DND-41 (cell line): ENCODE measurements at places on chromosomes 1 and 21.
A peak's percentile ranks its signal among the peaks of the same experiment; 100 is the strongest.

DNA sequence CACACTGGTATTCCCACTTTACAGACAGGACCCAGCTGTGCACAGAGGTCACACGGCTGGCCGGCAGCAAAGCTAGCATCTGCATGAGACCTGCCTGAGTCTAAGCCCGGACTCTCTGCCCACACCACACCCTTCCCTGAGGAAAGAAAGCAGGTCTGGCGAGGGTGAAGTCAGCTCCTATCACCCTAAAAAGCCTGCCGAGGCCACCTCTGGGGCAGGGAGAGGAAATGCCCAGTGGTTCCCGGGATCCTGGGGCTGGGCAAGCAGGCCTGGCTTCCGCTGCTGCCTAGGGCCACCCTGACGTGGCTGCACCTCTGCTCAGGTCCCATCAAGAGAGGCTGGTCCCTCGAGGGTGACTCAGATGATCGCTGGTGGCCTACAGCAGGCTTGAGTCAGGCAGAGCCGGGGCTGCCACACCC, 42.2 kb downstream of the RAP1GAP start:
- no peaks in the 10 kb centered on the region for H3K36me3 ChIP-seq
- no peak overlapping the region for H3K27ac ChIP-seq
- no peak overlapping the region for H3K4me3 ChIP-seq
- no peak for DNase-seq

GRCh38 chr1:206786212-206786886, 14.1 kb upstream of the IL10 start:
- H3K27me3 ChIP-seq: no peaks in the 10 kb centered on the region
- H3K4me3 ChIP-seq: no peak overlapping the region
- no peaks in the 10 kb centered on the region for H3K36me3 ChIP-seq
- H3K27ac ChIP-seq: no peak overlapping the region
- peaks cover 40% of the 10 kb centered on the region for H3K4me1 ChIP-seq

DNA sequence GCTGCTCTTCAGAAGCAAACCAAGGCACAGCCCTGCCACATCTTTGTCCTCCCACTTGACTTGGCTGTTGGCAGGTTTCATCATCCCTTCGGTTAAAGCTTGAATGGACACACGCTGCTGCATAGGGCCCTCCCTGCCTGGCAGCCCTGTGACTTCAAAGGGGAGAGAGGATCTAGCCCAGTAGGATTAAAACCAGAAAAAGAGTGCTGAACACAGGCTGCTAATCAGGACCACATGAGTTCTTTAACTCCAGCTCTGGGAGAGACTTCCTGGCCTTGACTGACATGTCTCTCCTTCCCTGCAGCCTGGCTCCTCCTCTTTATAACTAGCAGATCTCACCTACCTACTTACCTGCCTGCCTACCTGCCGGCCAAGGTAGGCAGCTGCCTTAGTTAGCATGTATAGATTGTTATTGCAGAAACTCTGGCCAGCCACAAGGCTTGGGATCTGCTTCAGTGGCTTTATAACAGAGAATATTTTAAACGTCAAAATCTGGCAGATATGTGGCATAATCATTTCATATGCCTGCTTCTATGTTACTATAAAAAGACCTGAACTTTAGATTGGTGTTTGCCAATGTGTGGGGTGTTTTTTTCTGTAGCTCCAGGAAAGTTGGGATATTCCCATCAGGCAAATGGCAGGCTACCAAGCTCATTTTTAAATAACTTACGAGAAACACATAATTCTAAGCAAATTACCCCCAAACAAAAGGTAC, 49.4 kb downstream of the ERG start:
- no peak for DNase-seq
- H3K27me3 ChIP-seq: peaks cover 19% of the 10 kb centered on the region
- no peak overlapping the region for H3K4me3 ChIP-seq
- no peaks in the 10 kb centered on the region for H3K36me3 ChIP-seq

GRCh38 chr1:1539310-1540089, 924 bp downstream of the TMEM240 start:
- no peak overlapping the region for H3K27ac ChIP-seq
- no peaks in the 10 kb centered on the region for H3K4me1 ChIP-seq
- peaks cover 59% of the 10 kb centered on the region for H3K36me3 ChIP-seq
- H3K4me3 ChIP-seq: no peak overlapping the region

DNA sequence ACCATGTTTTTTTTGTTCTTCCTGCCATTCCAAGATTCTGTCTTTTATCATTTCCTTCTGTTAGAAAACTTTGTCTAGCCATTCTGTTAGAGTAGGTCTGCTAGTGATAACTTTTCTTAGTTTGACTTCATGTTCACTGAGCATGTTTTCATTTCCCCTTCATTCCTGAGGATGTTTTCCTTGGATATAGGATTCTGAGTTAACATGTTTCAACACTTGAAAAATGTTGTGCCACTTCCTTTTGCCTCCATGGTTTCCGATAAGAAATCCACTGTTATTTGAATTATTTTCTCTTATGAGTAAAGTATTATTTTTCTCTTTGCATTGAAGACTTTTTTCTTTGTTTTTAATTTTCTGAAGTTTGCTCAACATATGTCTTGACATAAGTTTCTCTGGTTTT, 66.7 kb downstream of the ATP1A1 start:
- H3K27me3 ChIP-seq: peaks cover 10% of the 10 kb centered on the region
- H3K4me3 ChIP-seq: no peak overlapping the region

GRCh38 chr1:8109216-8109615, 83.1 kb upstream of the ERRFI1 start:
- peaks cover 3% of the 10 kb centered on the region for H3K27me3 ChIP-seq
- H3K4me1 ChIP-seq: no peaks in the 10 kb centered on the region
- DNase-seq: no peak
- no peaks in the 10 kb centered on the region for H3K36me3 ChIP-seq

DNA sequence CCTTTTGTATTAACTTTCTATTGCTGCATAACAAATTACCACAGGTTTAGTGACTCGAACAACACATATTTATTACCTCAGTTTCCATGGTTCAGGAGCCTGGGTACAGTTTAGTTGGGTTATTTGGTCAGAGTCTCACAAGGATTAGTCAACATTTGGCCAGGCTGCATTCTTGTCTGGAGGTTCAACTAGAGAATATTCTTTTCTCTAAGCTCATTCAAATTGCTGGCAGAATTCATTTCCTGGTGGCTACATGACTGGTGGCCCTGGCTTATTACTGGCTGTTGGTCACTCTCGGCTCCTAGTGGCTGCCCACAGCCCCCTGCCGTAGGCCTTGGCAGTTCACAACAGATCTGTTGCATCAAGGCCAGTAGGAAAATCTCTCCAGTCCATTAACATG, 81.1 kb upstream of the ADAR start:
- H3K27ac ChIP-seq: no peak overlapping the region
- H3K27me3 ChIP-seq: peaks cover under 1% of the 10 kb centered on the region
- no peak for DNase-seq
- H3K4me1 ChIP-seq: no peaks in the 10 kb centered on the region
- no peaks in the 10 kb centered on the region for H3K36me3 ChIP-seq
- H3K4me3 ChIP-seq: no peak overlapping the region

GRCh38 chr1:36133484-36133883, 8.5 kb upstream of the COL8A2 start:
- H3K27me3 ChIP-seq: no peaks in the 10 kb centered on the region

GRCh38 chr1:1917304-1917976, 1.6 kb downstream of the TMEM52 start:
- no peaks in the 10 kb centered on the region for H3K36me3 ChIP-seq
- no peak overlapping the region for H3K4me3 ChIP-seq
- no peak for DNase-seq
- no peaks in the 10 kb centered on the region for H3K27me3 ChIP-seq

GRCh38 chr1:20187103-20187812, 940 bp upstream of the PLA2G2C start:
- H3K27me3 ChIP-seq: peaks cover 2% of the 10 kb centered on the region
- peak; percentile 59 for DNase-seq
- H3K27ac ChIP-seq: peak overlapping the region; percentile 74
- no peak overlapping the region for H3K4me3 ChIP-seq
- H3K4me1 ChIP-seq: peaks cover 46% of the 10 kb centered on the region
- H3K36me3 ChIP-seq: no peaks in the 10 kb centered on the region

DNA sequence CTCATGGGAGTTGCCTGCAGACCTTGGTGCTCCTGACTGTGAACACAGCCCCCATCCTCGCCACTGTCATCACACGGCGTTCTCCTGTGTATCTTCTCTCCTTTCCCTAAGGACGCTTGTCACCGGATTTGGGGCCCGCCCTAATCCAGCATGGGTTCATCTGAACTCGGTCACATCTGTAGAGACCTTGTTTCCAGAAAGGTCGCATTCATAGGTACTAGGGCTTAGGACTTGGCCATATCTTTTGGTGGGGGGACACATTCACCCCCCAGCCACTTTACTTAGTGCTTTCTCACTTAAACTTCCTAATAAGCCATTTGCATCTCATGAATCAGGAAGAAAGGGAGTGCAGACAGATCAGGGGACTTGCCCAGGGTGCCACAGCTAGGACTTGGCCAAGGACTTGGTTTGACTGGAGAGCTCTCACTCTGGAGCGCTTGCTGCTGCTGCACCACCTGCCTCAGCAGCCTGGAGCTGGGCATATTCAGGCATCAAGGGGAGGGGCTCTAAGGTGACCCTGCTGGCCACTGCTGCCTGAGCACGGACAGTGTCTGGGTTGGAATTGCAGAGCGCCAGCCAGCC, 9.7 kb downstream of the NPPA start:
- H3K36me3 ChIP-seq: peaks cover 98% of the 10 kb centered on the region
- H3K27ac ChIP-seq: no peak overlapping the region
- no peak for DNase-seq
- H3K4me3 ChIP-seq: no peak overlapping the region
- no peaks in the 10 kb centered on the region for H3K4me1 ChIP-seq

DNA sequence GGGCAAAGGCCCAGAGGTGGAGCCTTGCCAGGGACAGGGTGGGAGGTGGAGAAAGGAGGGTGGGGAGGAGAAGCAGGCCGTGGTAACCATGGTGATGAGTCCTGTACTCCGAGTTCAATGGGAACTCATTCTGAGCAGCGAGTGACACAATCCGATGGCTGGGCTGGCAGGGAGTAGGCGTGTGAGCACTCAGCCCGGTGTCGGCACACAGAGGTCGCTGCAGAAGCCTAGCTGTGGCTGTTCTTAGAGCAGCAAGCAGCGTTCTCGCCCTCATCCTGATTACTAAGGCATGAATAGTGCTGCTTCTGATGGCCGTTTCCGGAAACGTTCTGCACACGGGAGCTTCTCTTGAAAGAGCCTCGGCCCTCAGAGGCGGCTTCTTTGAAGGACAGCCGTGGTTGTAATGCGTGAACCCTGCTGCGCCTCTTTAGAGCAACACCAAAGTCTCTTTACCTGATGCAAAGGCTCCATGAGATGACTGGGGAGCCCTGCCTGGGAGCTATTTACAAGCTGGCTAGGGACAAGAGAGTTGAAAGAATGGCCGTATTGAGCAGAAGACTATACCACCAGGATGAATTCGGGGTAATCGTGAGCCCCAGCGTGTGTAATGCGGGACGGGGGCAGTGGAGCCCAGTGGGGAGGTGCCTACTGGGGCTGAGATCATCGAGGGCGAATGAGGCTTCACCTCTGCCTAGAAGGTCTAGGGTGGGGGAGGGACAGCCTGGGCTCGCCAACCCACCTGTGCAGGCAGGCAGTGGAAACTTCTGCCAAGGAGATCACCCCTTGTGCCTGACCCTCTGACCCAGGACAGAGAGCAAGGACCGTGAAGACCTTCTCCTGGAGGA, 72.8 kb upstream of the PAX7 start:
- H3K4me1 ChIP-seq: no peaks in the 10 kb centered on the region
- H3K27ac ChIP-seq: no peak overlapping the region
- H3K36me3 ChIP-seq: no peaks in the 10 kb centered on the region
- DNase-seq: no peak
- H3K27me3 ChIP-seq: peaks cover 14% of the 10 kb centered on the region

DNA sequence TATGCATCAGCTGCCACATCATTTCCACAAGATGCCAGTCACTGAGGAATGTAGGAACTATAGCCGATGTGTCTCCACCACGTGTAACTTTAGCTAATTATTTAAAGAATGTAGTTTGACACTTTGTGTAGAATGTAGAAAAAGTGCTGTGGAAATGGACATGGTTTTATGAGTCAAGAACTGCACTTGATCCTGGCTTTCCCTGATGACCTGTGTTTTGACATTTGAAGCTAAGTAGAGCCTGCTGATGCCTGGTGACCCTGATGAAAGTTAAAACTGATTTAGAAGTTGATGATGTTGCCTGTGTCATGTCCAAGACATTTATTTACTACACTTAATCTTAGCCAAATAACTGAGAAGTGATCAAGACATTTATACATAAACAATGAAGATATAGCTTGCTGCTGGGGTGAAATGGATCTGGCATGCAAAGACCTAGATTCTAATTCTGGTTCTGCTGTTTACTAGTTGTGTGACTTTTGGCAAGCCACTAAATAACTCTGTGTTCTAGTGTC, 4.4 kb upstream of the OSBPL9 start:
- peaks cover 12% of the 10 kb centered on the region for H3K4me1 ChIP-seq
- no peak for DNase-seq
- no peak overlapping the region for H3K4me3 ChIP-seq
- no peak overlapping the region for H3K27ac ChIP-seq
- H3K36me3 ChIP-seq: no peaks in the 10 kb centered on the region

GRCh38 chr1:19852036-19852435, 30.2 kb upstream of the OTUD3 start:
- DNase-seq: no peak
- H3K36me3 ChIP-seq: no peaks in the 10 kb centered on the region
- H3K27me3 ChIP-seq: peaks cover 9% of the 10 kb centered on the region
- no peaks in the 10 kb centered on the region for H3K4me1 ChIP-seq
- no peak overlapping the region for H3K27ac ChIP-seq

GRCh38 chr1:174965362-174966007, 34.3 kb upstream of the CACYBP start:
- no peaks in the 10 kb centered on the region for H3K36me3 ChIP-seq
- H3K4me1 ChIP-seq: peaks cover 78% of the 10 kb centered on the region
- no peaks in the 10 kb centered on the region for H3K27me3 ChIP-seq
- no peak for DNase-seq
- peak overlapping the region; percentile 48 for H3K4me3 ChIP-seq

- H3K4me3 ChIP-seq: no peak overlapping the region
- peaks cover 9% of the 10 kb centered on the region for H3K4me1 ChIP-seq
- no peak overlapping the region for H3K27ac ChIP-seq
- H3K27me3 ChIP-seq: peaks cover 22% of the 10 kb centered on the region
- DNase-seq: no peak
Measured at GRCh38 chr1:206083750-206084149, 30.8 kb downstream of the RHEX start.

- H3K4me1 ChIP-seq: no peaks in the 10 kb centered on the region
- H3K27ac ChIP-seq: no peak overlapping the region
- no peak for DNase-seq
- peaks cover 10% of the 10 kb centered on the region for H3K27me3 ChIP-seq
- H3K4me3 ChIP-seq: no peak overlapping the region
Measured at GRCh38 chr1:17603091-17603841, 63.8 kb downstream of the ARHGEF10L start.

DNA sequence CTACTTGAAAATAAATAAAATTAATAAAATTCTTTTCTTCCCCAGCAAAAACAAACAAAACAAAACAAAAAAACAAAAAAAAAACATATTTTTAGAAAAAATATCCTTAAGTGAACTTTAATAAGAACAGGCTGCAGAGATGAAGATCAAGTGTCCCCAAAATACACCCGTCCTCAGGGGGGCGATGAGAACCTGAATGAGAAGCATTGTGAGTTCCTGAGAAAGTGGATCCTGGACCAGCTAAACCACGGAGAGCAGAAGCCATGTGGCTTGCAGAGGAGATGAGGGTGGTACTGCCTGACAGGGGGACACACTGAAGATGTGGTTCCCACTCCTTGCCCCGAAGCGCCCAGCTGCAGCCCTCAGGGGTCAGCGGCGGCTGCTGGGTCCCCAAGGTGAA, 89.3 kb downstream of the ITPKB start:
- no peaks in the 10 kb centered on the region for H3K27me3 ChIP-seq
- peaks cover 24% of the 10 kb centered on the region for H3K4me1 ChIP-seq
- peak; percentile 37 for DNase-seq
- peak overlapping the region; percentile 4; the same call in 1 of the 2 replicates for H3K27ac ChIP-seq
- no peak overlapping the region for H3K4me3 ChIP-seq

GRCh38 chr1:98653123-98653522, 8.4 kb upstream of the SNX7 start:
- no peaks in the 10 kb centered on the region for H3K36me3 ChIP-seq
- no peaks in the 10 kb centered on the region for H3K4me1 ChIP-seq
- no peak overlapping the region for H3K4me3 ChIP-seq
- H3K27ac ChIP-seq: no peak overlapping the region
- no peaks in the 10 kb centered on the region for H3K27me3 ChIP-seq
